SJSA1 (cell line): ENCODE measurements at places on chromosomes 2 and 18. TPM values are rescaled to one million over a fixed set of nuclear protein-coding genes. Genes with fewer than 3 reads are reported as not detected.

GRCh38 chr2:169598982-169599381 is 14.8 kb downstream of the PPIG start:
- DNase-seq, result no peak

- DNase-seq, result no peak
Observed at GRCh38 chr2:216658757-216659156, 25.5 kb downstream of the IGFBP2 start.

Gene SP140
- total RNA-seq, result 0.44 and 2.2 TPM in 2 replicates

Gene SNTG2
- total RNA-seq, result 6.7 and 8.7 TPM in 2 replicates

DNA sequence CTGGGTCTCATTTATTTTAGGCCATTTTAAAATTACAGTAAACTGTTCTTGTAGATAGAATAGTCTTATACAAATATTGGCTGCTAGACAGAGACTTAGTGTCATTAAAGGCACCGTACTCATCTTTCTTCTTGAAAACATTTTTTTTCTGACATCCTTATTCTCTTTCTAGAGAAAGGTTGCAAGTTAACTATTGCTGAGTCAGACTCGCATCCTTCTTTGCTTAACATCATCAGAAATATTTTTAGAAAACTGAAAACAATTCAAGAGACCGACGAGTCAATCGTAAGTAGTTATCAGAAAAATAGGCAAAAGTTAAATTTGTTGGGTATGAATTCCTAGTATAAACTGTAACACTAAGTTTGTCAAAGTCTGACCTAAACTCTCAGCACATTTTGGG is 72.2 kb downstream of the HNMT start:
- DNase-seq, result no peak

DNA sequence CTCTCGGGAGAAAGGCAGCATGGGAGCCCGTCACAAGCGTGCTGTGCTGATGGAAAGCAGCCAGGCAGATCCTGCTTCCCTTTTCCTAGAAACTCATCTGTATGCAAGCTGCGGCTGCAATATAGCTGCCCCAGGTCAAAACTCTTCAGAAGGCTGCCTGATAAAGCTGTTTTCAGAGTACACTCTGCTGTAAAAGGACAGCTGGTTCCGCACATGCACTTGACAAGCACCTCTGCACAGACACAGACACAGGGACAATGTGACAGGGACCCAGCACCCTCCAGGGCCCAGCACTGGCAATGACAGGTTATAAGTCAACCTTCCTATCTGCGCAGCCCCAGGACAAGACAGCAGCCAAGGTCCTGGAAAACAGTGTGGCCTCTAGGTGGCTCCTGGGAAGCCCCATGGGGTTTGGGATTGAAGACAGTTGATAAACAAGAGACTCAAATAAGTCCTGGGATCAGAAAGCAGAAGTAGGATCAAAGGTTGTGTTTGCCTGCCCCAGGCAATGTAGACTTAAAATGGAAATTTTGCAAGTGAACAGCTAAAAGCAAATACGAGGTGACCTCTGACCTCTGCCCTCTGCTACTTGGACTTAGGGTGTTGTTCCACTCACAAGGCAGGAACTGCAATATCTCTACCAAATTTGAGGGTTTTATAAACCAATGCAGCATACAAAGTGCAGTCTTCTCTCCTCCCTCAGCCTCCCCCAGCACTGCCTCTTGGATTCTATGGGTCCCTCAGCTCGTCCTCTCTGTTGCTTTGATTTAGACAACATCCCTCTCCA is 16.9 kb downstream of the SLC66A2 start:
- DNase-seq, result no peak
